ENCODE measurements at places on chromosomes 4 and X.

DNA sequence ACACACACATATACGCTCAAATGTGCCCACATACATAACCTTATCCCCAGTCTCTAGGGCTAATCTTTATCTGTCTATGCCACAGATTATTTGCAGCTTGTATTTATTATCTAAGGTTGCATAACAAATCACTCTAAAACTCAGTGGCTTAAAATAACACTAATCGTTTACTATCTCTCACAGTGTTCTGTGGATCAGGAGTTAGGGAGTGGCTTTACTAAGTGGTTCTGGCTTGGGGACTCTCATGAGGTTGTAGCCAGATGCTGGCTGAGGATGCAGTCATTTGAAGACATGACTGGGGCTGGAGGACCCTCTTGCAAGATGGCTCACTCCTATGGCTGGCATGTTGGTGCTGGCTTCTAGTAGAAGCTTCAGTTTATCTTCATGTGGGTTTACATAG lies 68.5 kb upstream of the LNX1 start:
- DNase-seq: no peak

DNA sequence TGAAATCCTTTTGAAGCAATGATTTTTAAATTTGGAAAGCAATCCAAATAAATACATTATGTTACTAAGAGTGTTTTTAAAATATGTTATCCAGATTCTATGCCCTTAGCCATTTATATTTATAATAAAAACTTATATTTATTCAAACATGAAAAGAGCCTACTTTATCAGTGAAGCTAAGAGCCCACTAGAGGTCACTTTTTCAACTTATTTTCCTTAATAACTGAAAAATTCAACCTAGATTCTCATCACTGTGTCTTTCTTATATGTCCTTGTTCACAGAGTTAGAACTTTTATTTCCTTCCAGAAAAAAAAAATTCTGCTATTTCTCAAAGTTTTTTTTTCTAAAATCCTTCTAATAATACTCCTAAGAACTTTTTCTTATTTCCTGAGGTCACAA lies 23.9 kb downstream of the PRDM8 start:
- DNase-seq: peak; percentile 21

GRCh38 chrX:39157796-39158195 lies 356.5 kb downstream of the MID1IP1 start:
- DNase-seq: no peak

DNA sequence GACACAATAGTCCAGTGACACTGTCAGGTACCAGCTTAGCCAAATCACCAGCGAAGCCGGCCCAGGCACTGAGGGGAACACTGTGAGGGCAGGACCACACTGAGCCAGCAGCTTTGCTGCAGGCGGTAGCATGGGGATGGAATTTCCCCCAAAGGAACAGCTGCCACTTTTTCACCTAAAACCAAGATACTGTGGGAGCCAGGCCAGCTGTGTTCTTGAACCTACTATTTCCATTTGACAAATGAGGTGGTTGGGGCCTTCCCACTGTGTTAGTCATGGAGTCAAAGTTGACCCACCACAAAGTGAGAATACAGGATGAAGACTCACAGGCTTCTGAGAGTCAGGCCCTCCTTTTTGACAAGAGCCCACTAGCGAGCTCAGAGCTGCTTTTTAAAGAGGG lies 70.7 kb upstream of the SH3RF1 start:
- DNase-seq: no peak

GRCh38 chr4:148068065-148068911 lies 336.4 kb downstream of the ARHGAP10 start:
- DNase-seq: no peak

GRCh38 chr4:86549163-86549788 lies 44.8 kb upstream of the PTPN13 start:
- no peak for DNase-seq

DNA sequence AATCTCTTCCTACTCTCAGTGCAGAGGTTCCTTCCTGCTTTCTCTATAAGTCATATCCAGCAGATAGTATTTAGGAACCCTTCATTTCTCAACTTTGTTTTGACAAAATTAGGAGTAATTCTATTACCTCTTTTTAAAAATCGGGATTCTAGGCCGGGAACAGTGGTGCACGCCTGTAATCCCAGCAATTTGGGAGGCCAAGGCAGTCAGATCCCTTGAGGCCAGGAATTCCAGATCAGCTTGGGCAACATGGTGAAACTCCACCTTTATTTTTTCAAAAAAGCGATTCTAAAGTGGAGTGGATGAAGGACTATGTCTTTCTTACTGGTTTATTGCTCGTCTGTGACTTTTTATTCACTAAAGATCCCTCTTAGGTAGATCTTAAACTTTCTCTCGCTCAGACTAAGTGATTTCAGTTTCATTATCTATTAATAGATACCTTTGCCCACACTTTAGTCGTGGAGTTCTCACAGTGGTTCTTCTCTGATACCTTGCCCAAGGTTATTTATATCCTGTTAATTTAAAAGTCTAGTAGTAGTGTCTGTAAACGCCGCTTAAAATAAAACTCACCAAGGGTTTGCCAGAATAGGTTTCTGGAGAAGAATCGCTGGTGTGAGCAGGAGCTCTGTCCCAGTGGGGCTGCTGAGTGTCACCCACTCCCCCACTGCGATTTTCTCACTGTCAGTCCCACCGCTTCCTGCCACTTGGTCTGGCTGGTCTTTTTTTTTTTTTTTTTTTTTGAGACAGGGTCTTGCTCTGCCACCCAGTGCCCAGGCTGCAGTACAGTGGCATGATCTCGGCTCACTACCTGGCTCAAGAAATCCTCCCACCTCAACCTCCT lies 27.0 kb upstream of the TMEM131L start:
- DNase-seq: no peak

DNA sequence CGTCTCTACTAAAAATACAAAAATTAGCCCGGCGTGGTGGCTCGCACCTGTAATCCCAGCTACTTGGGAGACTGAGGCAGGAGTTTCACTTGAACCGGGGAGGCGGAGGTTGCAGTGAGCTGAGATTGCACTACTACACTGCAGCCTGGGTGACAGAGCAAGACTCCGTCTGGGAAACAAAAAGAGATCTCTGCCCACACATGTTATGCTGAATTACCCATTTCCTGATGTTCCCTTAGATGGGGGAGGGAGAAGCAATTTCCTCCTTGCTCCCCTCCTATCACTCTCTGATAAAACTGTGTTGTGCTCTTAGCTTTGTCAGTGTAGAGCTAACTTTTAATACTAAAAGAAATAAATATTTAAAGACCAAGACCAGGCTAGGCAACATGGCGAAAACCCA lies 102.5 kb downstream of the LARP7 start:
- no peak for DNase-seq

DNA sequence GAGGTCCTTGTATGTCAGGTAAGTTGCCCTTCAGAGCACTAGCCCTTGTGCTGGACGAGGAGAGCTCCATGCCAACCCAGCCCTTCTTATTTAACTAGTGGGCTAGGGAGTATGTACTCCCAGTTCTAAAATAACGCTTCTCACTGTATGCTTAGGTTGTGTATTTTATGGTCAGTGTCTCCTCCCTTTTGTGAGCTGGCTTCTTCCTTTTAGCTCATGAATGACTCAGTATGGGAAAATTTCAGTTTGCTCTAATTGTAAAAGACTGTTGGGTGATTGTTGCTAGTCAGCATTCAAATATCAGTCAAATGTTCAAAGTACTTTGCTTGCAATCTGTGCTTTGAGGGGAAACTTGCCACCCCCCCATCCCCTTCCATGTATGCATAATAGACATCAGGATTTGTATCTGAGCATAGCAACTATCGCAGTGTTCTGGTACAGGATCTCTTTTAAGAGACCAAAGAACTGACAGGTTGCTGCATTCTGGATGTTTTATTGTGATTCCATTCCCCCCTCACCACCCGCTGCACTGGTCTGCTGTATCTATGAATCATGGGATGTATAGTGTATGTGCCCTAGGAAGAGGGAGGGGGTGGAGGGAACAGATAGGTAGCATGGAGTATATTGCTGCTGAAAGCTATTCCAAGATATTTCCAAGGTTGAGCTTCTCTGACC lies 34.7 kb downstream of the DLG3 start:
- DNase-seq: no peak

- DNase-seq: peak; percentile 90
These were observed 67.1 kb downstream of the DTHD1 start for GRCh38 chr4:36348403-36348938.

DNA sequence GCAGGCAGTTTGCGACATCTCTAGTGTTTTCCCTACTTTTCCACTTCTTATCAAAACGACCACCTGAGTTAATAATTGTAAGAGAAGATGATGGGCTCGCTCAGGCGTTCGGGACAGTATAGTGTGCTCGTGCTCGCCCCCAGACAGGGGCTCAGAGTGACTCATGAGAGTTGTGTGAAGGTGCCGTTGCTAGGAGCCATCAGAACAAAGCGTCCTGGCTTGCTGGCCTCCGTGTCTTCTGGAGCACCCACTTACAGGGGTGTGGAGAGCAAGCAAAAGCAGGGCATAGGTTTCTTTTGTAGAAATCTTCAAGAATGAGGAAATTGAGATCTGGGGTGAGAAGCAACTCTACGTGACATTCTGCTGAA lies 73.0 kb upstream of the ADGRG2 start:
- no peak for DNase-seq

- peak; percentile 88 for DNase-seq
These were observed 102.7 kb upstream of the RBPJ start for GRCh38 chr4:26217961-26218676.

- no peak for DNase-seq
These were observed 1973.0 kb upstream of the AGA start for GRCh38 chr4:179415037-179415846.

- DNase-seq: no peak
These were observed 778.1 kb upstream of the GRID2 start for GRCh38 chr4:91525621-91526020.

GRCh38 chr4:37936889-37937498 lies 23.2 kb upstream of the PTTG2 start:
- peak; percentile 24 for DNase-seq

DNA sequence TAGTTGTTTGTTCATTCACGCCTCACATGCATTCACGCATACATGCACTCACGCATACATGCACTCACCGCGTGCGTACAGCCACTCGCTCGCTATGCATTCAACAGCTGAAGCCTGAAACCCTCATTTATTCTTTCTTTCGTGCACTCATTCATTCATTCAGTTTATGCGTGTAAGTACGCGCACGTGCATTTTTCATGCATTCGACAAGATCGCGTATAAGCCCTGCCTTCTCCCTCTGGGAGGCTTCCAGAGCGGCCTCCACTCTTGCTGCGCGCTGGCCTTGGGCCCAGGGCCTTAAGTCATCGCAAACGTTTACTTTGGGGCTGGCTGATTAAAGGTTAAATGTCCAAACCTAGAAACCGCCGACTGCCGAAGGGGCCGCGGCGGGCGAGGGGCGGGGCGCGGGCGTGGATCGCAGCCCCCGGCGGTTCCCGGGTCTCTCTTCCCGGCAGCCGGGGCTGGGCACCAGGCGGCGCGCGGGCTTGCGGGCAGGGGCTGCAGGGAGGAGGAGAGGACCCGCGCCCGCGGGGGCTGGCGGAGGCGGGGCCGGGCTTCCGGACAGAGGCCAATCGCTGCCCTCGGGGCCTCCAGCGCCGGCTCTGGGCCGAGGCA lies at the start of gene GYG2:
Gene GYG2, plus strand, starts transcription at position 587 of the 615 bp plus-strand sequence. CDS start 1,259 bp downstream, outside the sequence.
- no peak for DNase-seq

DNA sequence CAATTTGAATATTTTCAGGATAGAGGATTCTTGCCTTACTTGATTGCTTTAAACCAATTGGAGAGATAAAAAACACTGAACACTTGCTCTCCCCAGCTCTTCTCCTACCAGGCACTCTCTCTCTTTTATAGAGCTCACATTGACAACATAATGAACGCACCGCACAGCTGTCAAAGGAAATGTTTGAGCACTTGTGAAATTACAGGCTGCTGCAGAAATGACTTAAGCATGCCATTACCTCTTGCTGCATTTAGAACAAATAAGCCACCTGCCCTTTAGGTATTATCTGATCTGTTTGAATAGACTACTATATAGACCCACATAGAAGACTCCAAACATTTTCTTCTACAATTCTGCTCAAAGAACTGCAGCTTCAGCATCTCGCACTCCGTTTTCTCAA lies 227.7 kb downstream of the C4orf33 start:
- DNase-seq: no peak

- DNase-seq: no peak
These were observed 306.0 kb upstream of the TBX22 start for GRCh38 chrX:79708581-79708980.

- DNase-seq: peak; percentile 35
These were observed 1.9 kb upstream of the ZNF41 start for GRCh38 chrX:47484885-47485284.

DNA sequence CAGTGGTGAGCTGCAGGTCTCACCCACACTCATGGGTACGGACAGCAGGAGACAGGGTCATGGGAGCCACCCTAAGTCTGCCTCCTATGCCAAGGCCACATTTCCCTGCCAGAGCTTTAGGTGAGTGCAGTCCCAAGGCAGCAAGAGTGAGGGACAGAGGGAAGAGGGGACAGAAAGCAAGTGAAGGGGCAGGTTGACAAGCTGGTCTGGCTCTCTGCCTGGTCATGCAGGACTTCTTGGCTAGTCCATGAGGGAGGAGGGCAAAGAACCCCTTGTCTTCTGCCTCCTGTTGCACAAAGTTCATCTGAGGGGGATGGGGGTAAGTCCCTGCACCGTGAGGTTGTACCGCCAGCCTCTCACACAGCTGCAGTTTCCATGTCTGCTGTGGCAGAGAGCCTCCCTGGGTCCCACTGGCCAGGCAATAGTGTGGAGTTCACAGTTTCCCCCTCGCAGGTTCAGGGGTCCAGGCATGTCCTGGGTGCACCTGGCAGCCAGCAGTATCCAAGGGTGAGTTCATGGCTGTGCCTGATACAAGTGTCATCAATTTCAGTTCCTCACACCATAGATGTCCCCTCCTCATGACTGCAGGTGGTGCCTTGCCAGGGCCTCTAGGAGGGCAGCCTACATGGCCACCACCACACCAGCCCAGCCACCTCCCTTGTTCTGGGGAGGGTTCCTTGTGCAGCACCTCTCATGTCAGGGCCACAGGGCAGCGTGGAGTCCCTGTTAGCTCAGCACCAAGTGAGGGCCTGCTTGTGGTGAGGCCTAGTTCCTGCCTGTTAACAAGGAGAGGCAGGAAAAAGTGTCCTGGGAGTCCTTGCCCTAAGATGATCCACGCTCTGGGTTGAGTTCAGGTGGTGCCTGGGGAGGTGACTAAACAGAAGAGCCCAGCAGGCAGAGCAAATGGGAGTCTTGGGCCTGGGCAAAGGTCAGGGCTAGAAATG lies 72.5 kb downstream of the ADRA2C start:
- DNase-seq: no peak

GRCh38 chr4:156677656-156678055 lies 293.9 kb downstream of the PDGFC start:
- DNase-seq: no peak

DNA sequence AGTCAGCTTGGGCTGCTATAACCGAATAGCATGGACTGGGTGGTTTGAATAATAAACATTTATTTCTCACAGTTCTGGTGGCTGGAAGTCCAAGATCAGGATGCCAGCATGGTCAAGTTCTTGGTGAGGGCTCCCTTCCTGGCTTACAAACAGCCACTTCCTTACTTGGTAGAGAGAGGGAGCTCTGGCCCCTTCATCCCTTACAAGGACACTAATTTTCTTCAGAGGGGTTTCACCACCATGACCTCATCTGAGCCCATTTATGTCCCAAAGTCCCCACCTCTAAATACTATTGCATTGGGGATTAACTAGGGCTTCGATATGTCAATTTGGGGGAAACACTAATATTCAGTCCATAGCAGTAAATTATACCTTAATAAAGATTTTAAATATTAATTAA lies 61.8 kb downstream of the CLNK start:
- DNase-seq: no peak
